ENCODE measurements at places on chromosomes 16 and 17.

- no peak for DNase-seq
Measured at GRCh38 chr16:14958323-14958600, 16.6 kb upstream of the PDXDC1 start.

DNA sequence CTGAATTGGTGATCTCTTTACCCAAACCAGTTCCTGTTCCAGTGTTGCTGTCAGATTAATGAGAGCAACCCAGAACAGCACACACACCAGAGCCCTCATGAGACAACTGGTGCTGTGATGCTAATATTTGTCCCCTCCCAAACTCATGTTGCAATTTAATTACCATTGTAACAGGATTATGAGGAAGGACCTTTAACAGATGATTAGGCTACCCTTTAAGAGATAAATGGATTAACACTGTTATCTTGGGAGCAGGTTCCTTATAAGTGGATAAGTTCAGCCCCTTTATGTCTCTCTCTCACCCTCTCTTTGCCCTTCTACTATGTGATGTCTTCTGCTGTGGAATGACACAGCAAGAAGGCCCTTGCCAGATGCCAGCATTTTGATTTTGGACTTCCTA, 1.1 kb upstream of the CCDC182 start:
- peak; percentile 99 for DNase-seq

DNA sequence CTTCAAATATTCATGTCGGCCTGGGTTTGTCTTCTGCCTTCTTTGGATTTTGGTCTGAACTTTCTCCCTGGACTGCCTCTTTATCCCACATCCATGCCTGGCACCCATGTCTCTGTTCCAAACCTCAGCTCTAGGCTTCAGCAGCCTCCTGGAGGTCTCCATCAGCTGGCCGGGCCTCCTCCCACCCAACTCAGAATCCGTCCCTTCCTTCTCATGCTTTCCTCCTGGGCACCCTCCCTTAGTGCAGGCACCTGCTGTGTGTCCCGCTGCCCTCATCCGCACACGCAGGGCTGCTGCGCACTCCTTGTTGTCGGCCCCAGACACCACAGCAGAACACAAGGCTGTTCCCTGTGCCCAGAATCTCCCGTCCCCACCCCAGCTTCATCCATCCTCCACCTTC, 14.0 kb downstream of the LDHD start:
- no peak for DNase-seq

DNA sequence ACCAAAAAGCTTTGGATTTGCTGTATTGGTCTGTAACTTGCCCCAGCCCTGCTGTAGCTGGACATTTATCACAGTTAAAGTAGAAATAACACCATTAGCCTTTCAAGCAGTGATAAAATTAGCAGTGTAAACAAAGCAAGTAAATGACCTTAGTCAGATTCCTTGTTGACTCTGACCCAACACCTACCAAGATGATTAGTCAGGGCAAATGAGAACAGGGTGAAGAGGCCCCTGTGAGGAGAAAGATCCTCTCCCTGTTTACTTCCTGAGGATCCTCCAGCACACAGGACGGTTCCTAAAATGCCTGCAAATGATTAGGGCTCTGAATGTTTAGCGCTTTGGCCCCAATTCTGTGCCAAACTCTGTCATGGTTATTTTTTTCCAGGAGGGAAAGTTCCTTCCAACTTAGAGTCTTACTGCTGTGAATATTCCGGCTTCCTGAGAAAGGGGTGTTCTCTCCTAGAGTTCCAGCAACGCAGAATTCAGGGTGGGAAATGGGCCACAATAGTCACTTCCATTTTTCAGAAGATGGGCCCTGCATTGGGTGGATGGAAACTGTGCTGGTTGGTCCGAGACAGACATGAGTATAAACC, 259.0 kb upstream of the MYOCD start:
- peak; percentile 28 for DNase-seq

GRCh38 chr16:4270595-4270994, 2.2 kb downstream of the TFAP4 start:
- no peak for DNase-seq

GRCh38 chr16:82955741-82956348, 329.1 kb downstream of the CDH13 start:
- no peak for DNase-seq

Measured in NCI-H82 (cell line).